Stimulated activated CD8-positive, alpha-beta memory T cell treated with anti-CD3 and anti-CD28 coated beads, Interleukin-4, amount 100 ng/mL, for 24 hours (primary cell): ENCODE measurements at places on chromosomes 4 and X.

DNA sequence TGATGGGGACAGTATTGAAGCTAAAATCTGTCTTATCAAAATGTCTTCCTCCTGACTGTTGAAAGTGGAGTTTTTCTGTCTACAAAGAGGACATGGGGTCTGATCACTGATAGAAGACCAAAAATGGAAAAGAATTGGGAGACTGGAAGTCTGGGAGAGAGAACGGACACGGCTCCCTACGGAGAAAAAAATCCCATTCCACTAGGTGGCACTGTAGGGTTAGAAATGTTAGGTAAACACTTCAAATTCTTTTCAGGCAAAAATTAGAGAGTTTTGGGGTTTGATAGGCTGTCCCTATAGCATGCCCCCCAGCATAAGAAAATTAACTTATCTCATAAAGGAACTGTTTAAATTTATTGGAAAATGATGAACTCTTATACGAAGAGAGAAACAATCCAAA is 200.5 kb downstream of the FAM133A start:
- DNase-seq: no peak

DNA sequence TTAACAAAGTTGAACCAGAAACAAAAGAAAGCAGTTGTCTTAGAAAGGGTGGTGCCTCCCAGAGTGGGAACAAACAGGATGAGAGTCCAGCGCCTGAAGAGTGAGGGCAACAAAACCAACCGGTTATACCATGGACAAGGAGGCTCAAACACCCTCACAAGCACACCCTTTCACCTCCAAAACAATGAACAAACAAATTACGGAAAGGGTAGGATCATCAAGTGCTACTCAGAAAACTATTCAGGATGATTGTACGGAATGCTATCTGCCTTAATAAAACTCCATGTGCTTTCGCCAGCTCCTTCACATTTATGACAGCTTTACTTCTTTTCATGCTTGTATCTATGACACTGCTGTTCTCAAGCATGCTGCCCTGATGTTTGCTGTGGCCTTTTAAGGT is 26.8 kb downstream of the SLC39A8 start:
- no peak for DNase-seq

GRCh38 chr4:182085051-182085480 is 158.1 kb upstream of the TENM3 start:
- no peak for DNase-seq

DNA sequence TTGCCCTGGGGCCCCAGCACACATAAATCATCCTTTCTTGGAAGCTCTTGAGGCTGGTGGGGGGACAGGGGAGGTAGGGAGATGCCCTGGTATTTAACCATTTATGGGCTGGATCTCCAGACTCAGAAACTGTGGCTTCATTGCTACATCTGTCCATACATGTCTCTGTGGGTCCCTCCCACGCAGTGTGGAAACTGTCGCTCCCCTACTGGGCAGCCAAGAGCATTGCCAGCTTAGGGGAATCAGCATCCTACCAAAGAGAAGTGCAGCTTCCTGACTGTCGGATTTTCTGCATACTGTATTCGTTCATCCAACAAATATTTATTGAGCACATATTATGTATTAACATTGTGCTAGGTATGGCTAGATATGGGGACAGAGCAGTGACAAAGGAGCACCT is 3.7 kb downstream of the GRIPAP1 start:
- DNase-seq: no peak

DNA sequence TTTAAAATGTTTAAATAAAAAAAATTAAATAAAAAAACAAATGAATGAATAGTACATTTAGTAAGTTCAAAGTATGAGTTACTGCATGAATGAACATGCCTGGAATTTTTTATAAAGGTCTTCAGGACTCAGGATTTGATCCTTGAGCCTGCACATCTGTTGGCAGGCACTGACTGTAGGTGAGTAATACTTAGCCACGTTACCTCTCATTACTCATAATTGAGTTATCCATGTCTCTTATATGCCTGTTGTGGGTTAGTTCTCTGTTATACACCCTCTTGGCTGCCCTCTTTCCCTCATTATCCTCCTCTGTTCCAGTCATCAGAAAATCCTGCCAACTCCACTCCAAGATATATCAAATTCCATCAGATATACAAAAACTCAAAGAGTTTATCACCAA is 276.0 kb downstream of the FBXW7 start:
- no peak for DNase-seq

- no peak for DNase-seq
Measured at GRCh38 chr4:176400816-176401461, 81.2 kb downstream of the SPCS3 start.

- DNase-seq: no peak
Measured at GRCh38 chrX:9205599-9206223, 171.8 kb upstream of the FAM9B start.

DNA sequence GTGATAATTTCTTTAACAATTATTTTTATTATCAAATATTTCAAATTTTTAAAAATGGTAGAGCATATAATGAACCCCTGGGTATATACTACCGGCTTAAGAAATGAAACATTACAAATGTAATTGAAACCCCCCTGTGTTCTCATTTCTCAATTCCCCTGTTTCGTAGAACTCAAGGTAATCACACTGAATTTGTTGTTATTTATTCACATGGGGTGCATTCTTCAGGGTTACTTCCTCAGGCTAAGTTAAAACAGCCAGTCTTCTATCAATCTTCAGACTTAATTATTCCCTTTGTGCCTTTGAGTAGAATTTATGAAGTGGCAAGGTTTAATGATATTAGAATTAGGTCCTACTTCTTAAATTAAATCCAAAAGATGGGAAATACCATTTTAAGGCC is 128.2 kb downstream of the ANAPC10 start:
- DNase-seq: no peak

DNA sequence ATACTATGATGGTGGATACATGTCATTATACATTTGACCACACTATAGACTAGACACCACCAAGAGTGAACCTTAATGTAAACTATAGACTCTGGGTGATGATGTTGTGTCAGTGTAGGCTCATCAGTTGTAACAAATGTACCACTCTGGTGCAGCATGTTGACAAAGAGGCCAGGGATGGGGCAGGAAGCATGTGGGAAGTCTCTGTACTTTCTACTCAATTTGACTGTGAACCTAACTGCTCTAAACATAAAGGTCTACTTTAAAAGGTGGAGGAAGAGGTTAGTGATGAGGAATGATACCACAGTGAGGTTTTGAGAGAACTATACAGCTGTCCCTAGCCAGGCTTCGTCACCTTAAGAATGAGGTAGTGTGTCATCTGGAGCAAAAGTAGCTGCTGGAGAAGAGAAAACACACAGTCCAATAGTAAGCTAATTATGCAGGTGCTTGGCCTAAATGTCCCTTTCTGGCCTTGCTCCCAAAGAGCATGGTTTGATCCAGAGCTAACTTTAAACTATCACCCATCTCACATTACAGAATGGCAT is 38.4 kb downstream of the GRSF1 start:
- DNase-seq: no peak

- no peak for DNase-seq
Measured at GRCh38 chr4:40737879-40738278, 11.9 kb upstream of the NSUN7 start.

DNA sequence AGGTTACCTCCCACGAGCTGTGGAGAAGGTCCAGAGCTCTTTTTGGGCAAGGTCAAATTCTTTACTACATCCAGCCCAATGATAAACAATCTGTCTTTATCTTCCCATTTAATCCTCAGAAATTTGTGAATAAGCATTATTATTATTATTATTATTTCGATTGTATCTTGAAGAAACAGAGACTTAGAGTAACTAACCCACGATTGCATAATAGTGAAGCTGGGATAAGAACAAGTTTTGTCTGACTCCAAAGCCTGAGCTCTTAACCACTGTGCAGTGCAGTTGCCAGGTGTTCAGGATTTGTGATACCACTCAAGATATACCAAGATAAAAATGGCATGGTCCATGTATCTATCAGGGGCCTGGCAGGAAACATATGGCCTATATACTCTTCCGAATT is 166.5 kb upstream of the LDB2 start:
- no peak for DNase-seq

GRCh38 chr4:79413886-79414285 is 5.9 kb upstream of the GK2 start:
- no peak for DNase-seq

GRCh38 chr4:157294575-157294974 is 74.0 kb downstream of the GRIA2 start:
- DNase-seq: no peak

- DNase-seq: no peak
Measured at GRCh38 chrX:36314303-36314702, 394.8 kb downstream of the CFAP47 start.

DNA sequence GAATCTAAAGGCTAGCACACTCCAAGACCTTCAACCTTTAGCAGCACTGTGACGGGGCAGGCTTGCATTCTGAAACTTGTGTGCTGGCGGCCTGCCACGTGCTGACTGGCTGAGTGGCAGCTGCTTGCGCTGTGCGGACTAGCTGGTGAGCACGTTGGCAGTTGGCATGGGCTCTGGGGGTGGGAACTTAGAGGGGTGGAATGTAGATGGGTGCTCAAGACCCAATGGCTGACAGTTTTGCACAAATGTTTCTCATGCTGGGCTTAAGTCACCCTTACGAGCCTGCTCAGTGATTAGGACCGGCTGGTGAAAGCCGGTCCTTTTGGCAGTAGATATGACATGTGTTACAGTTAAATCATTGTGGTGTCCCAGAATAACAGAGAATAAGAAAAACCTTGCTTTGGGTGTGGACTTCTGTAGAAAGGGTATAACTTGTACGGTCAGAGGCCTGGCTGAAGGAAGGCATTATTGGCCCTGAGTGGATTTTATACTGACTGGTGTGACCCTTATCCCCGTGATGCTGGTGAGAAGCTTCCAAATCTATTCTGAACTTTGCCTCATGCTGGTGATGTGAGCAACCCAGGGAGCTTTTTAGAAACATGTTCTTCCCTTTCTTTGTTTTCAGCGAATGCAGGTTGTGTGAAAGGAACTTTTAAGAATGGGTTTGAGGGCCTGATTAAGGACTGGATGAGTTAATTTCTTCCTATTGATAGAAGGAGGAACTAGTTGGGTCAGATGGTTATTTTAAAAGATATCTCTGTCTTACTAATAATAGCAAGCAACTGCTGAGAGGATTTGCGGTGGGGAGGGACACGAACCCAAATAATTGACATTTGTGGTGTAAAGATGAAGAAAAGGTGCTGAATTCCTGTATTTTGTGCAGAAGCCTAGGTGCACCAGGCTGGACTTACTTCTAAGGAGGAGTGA is 107.4 kb upstream of the SLC4A4 start:
- DNase-seq: no peak

DNA sequence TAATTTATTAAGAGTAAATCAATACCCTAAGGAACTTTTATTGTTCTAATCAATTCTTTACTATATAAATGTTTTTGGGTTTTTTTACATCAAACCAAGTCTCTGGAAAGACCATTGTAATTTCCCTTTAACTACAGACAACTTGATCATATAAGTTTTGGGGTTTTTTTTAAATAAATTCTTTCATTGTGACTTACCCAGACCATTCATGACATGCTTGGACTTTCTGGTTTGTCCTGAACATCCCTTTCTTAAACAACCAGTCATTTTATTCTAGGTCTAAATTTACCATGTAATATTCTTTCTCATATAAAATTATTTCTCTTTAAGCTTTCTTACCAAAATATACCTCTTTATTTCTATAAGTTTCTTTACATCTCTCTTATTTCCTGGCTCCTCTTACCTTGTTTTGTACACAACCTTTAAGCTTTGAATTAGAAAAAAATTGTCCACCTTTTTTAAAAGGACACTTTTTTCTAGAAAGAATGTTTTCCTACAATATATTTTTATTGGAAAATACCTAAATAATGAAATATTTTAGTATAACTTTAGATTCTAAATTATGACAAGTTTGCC is 8.4 kb downstream of the CNGA1 start:
- DNase-seq: no peak

GRCh38 chr4:67229148-67229547 is 316.2 kb downstream of the CENPC start:
- no peak for DNase-seq

GRCh38 chr4:111127841-111128240 is 505.0 kb upstream of the PITX2 start:
- no peak for DNase-seq

DNA sequence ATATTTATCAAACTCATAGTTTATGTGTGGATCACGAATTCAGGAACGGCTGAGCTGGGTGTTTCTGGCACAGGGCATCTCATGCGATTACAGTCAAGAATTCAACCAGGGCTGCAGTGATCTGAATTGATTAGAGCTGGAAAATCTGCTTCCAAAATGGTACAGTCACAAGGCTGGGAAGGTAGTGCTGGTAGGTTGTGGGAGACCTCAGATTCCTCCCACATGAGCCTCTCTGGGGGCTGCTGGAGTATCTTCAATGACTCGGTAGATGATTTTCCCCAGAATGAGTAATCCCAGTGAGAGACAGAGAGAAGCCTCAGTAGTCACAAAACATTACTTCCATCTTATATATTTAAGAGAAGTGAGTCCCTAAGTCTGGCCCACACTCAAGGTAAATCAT is 36.2 kb upstream of the PRDX4 start:
- no peak for DNase-seq

DNA sequence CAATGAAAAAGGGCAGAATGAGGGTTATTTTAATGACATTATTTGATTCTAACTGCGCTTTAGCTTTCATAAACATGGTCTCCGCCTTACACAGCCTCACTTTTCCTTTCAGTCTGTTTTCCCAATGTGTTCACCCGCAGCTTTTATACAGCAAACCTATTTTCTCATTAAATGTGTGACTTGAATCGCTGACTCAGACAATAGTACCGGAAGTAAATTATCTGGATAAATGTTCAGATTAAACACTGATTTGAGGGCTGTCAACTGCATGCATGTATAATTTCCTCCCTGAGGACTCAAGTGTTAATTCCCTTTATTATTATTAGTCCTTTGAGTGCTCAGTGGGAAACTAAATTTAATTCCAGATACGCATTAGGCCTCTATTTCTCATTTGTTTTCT is 117.3 kb downstream of the FAM133A start:
- no peak for DNase-seq

GRCh38 chr4:121720109-121720508 is 23.3 kb upstream of the ANXA5 start:
- no peak for DNase-seq

- no peak for DNase-seq
Measured at GRCh38 chrX:17597836-17598439, 139.4 kb upstream of the SCML1 start.

- no peak for DNase-seq
Measured at GRCh38 chrX:56385960-56386359, 153.8 kb downstream of the KLF8 start.

- no peak for DNase-seq
Measured at GRCh38 chrX:11437642-11438379, 144.6 kb downstream of the AMELX start.
